Activated B cell treated with CpG ODN at 0.5 μM for 24 hours (primary cell): ENCODE measurements at places on chromosomes 3 and 15.

- DNase-seq, result no peak
These were observed 169.9 kb downstream of the WDR72 start for GRCh38 chr15:53589520-53590057.

- no peak for DNase-seq
These were observed 1.3 kb downstream of the CILP start for GRCh38 chr15:65209701-65210643.

GRCh38 chr15:41911691-41912345 is 18.0 kb upstream of the SPTBN5 start:
- no peak for DNase-seq

DNA sequence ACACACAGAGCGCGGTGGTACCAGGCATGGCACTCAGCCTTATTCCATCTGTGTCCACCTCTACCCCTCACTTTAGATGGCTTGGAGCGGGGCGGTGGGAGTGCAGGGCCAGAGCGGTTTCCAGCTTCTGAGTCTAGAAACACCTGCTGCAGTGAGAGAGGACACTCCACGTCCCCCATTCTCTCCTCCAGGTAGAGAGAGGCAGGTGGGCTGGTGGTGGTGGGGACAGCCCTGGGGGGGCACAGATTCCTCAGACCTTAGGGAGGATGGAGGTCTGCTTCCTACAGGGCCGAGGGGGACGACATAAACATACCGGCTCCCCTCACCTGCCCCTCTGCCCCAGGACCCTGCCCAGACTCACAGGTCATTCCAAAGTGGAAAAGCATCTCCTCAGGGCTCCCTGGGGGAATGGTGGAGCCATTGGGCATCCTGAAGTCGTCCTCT is 40.4 kb downstream of the MUC20 start:
- DNase-seq, result no peak

DNA sequence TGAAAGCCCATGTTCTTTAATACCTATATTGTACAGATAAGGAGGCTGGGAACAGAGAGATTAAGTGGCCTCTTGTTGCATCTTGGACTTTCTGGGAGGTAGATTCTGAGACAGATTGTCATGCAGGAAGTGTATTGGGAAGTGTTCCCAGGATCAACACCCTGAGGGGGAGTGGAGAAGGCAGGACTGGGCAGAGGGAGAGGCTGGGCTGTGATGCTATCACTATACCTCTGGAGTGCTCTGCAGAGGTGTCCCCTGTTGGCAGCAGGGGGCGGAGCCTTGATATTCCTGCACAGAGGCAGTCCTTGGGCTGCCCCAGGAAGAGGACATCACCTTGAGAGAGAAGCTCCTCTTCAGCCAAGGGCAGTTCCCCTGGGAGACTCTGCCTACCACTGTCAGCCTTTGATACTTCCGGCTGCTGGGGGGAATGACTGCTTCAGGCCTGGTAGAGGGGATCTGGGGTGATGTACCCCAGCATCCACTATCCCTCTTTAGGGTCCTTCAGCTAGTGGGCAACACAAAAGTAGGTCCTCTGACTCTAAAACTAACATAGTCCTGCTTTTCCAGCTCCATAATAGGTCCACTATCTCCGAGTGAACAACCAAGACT is 97.4 kb upstream of the RNU6-1 start:
- no peak for DNase-seq

DNA sequence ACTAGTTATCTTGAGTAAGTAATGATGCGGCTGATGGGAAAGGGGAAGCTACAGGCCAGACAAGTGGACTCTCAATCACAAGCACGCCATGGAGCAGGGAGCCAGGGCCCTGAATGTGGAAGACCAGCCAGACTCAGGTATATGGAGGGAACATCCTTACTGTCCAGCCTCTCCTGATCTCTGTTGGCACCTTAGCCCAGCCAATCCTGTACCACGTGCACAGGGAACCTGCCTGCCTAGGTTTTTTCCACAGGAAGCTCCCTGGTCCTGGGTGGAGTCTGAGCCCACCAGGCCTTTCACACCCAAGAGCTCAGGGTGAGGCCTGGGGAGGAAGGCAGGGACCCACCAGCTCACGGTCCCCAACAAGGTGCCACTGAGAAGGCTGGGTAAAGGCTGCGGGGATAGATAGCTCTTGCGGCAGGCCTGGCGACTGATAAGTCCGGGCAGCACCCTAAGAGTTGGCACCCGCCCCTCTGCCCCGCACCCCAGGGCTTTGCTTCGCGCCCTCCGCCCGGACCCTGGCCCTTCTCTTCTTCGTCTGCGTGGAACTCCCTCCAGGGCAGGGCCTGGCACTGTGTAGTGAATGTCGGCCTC is 933 bp upstream of the APEH start:
- peak; percentile 20 for DNase-seq

- no peak for DNase-seq
These were observed 30.7 kb downstream of the ARHGAP31 start for GRCh38 chr3:119324899-119325298.

DNA sequence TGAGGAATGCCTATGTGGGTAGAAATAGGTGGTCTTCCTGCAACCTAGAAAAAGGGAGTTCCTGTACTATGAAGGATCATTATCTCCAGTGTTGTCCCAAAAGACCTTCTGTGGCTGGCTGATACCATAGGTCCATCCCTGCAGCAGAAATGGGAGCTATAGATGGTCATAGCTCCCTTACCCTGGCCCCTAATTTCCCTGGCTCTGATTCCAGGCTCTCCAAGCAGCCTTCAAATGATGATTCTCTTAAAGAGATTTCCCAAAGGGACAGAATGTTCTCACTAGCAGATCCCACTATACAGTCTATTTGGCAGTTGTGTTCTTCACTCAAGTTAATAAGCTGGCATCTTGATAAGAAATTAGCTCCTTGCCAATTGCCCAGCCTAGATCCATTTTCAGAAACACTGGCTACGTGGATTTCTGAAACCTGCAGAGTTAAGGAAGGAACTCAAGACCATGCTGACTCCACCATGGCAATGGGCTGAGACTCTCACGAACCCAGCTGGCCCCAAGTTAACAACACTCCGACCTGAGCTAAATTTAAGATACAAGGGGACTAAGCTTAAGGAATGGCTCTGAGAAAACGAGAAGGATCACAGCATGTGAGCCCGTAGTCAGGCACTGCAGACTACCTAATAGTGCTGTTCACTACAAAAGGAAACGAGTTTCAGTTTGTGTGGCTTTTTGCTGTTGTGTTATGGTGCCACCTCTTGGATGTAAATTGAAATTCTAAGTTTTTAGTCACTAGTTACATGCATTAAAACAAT is 11.4 kb downstream of the C15orf40 start:
- no peak for DNase-seq

GRCh38 chr3:196440696-196441095 is 8.5 kb upstream of the UBXN7 start:
- no peak for DNase-seq

DNA sequence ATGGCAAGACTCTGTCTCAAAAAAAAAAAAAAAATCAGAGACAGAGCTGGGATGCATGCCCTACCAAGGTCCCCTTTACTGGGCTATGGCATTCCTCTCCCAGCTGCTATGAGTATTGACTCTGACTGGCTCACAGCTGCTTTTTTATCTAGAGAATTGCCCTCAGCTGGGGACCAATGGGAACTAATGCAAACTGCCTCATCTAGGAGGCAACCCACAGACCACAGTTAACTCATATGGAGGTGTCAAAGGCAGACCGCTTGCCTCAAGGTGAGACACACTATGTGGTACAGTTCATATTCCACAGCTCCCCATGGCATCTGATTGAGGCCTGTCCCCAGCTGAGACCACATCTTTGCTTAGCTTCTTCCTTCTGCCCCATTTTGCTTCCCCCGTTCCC is 183.5 kb upstream of the EOMES start:
- no peak for DNase-seq
